ENCODE measurements at places on chromosomes 5 and 9. TPM values are rescaled to one million over a fixed set of nuclear protein-coding genes. Genes with fewer than 3 reads are reported as not detected.

The LECT2 gene
- not detected for total RNA-seq

The SOX30 gene
- total RNA-seq, result 0.44 TPM

The IL9 gene
- total RNA-seq, result not detected

The NDST1 gene
- 71.2 TPM for total RNA-seq

The ZFP37 gene
- total RNA-seq, result 2.0 TPM

The ADAMTS2 gene
- 15.0 TPM for total RNA-seq

The SLC34A3 gene
- not detected for total RNA-seq

The SMIM33 gene
- not detected for total RNA-seq

The CAVIN4 gene
- total RNA-seq, result 18.6 TPM

The DND1 gene
- total RNA-seq, result 0.44 TPM

The PCDH1 gene
- total RNA-seq, result 20.7 TPM

The CCDC171 gene
- total RNA-seq, result 1.4 TPM

The SPAG8 gene
- 1.3 TPM for total RNA-seq
